ENCODE measurements at places on chromosomes 16 and 17.

- no peak for DNase-seq
Measured at GRCh38 chr17:2580661-2581060, 12.8 kb upstream of the PAFAH1B1 start.

- no peak for DNase-seq
Measured at GRCh38 chr16:89370081-89370511, 120.3 kb downstream of the ANKRD11 start.

DNA sequence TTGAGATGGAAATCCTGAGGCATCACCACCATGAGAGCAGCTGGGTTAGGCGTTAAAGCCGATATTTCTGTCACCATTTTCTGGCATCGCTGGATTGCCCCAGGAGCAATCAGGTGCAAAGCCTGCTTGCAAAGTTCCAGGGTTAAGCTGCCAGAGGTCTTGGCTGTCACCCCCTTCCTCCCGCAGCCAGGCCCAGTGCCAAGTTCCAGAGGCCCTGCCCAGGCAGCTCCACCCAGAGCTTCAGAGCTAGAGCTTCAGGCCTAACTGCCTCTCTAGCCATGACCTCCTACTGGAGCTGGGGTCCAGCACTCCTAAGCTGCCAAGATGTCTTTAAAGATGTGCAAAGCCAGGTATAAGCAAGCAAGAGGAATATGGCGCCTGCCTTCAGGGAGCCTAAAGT, 8.8 kb upstream of the TMEM238L start:
- DNase-seq: no peak

DNA sequence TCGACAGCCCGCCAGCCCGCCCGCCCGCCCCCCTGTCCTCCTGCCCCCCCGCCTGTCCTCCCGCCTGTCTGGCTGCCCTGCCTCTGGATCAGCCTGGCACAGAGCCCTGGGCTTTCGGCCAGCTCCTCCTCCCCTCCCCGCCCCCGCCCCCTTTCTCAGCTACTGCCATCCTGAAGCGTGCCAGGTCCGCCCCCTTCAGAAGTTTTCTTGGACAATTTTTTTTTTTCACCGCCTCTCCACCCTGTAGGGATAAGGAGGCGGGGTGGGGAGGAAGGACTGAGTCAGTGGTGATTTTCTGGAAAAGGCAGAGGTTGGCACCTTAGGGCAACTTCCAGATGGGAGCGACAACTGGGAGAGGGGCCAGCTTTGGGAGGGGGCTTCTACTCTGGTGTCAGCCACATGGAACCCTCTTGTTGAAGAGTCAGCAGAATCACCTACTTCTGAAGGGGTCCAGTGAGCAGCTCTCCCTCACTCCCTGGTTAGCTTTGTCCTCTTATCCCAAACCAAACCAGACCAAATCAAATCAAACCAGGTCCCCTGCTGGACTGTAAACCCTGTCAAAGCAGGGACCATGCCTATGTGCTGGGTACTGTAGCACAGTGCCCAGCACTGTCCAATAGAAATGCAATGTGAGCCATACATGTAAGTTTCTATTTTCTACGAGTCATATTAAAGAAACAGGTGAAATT, 19.7 kb downstream of the IGF2BP1 start:
- DNase-seq: no peak

DNA sequence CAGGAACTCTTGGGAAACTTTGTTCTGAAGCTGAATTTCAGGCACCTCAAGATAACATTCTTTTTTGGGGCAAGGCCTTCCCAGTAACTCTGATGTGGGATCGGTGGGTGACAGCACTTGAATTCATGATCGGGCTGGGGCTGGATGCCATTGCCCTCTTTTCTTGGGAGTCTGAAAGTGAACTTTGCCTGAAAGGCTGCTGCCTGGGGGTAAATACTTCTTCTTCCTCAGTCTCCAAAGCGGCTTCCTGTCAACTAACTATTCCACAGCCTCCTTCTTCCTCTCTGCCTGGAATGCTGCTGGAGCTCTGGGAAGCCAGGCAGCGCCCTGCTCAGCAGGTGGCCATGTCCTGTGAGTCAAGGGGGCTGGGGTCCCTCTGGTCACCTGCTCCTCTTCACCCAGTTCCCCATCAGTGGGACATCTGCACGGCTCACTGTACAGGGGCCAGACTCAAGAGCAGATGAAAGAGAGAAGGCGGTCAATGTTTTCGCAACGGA, 79.5 kb downstream of the WIPI1 start:
- no peak for DNase-seq

DNA sequence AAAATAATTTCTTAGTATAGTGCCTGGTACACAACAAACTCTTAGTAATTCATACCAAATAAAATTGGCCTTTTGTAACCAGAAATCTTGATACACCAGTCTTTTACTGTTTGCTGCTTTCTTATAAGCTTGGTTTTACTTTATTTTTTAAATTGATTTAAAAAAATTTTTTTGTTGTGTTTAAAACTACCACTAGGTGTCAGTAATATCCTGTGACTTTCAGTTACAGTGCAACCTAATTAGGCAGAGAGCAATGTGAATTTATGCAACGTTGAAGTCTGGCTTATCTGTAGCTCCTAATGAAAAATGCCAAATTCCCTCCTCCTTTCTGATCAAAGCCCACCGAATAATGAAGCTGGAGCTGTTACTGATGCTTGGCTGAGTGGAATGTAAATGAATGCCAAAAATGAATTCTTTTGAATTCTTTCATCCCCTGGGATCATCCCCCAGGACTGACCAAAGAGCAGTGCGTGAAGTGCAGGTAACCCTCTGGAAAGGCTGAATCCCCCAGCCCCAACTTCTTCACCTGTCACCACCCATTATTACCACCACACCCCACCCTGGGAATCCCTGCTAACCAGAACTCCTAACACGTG, 3.8 kb downstream of the ERCC4 start:
- no peak for DNase-seq

- DNase-seq: no peak
Measured at GRCh38 chr16:12539185-12539929, 264.3 kb downstream of the CPPED1 start.

DNA sequence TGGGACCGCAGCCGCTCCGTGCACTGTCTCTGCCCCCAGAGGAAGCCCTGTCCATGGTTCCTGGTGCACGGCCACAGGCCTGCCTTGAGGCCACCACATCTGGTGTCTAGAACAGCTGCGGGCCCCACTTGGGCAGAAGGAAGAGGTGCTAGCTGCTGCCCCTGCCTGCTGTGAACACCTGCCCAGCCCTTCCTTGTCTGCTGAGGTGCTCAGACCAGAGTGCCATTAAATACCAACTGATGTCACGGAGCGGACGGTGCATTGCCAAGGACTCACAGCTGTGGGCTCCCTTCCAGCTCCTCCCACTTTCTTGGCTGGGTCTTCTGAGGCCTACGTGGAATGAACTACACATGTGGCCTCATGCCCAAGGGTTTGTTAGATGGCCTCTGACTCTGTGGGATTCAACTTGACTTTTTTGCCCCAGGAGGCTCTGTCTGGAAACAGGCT, 146.1 kb downstream of the RAB11FIP4 start:
- no peak for DNase-seq

- DNase-seq: no peak
Measured at GRCh38 chr16:74500907-74501306, 79.6 kb upstream of the CLEC18B start.

GRCh38 chr16:30619638-30620037, 9.4 kb upstream of the ZNF689 start:
- DNase-seq: no peak

GRCh38 chr17:50168319-50168718, 2.5 kb downstream of the SGCA start:
- no peak for DNase-seq

- DNase-seq: no peak
Measured at GRCh38 chr16:80122115-80122514, 418.7 kb upstream of the DYNLRB2 start.

DNA sequence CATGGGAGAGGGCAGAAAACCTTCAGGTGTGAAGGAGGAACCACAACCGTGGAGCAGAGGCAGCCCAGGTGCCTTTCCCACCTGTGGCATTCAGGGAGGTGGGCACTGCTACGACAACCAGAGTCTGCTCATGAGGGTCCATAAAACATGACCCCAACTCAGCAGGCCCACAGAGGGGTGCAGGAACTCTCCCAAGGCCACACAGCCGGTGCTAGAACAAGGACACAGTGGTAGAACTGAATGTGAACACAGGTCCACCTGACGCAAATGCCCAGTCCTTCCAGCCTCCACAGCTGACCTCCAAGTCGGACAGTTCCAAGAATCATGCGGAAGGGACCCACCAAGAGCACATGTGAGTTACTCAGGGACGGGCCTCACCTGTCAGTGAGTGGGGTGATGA, 76.4 kb downstream of the DNAH17 start:
- DNase-seq: no peak

- DNase-seq: peak; percentile 87
Measured at GRCh38 chr17:74210191-74211140, 2.9 kb upstream of the TTYH2 start.

- DNase-seq: no peak
Measured at GRCh38 chr17:11391134-11391533, 150.1 kb downstream of the SHISA6 start.

GRCh38 chr16:57534337-57534880, 2.0 kb downstream of the CCDC102A start:
- no peak for DNase-seq

GRCh38 chr16:29761882-29762281, 16.1 kb upstream of the C16orf54 start:
- no peak for DNase-seq

DNA sequence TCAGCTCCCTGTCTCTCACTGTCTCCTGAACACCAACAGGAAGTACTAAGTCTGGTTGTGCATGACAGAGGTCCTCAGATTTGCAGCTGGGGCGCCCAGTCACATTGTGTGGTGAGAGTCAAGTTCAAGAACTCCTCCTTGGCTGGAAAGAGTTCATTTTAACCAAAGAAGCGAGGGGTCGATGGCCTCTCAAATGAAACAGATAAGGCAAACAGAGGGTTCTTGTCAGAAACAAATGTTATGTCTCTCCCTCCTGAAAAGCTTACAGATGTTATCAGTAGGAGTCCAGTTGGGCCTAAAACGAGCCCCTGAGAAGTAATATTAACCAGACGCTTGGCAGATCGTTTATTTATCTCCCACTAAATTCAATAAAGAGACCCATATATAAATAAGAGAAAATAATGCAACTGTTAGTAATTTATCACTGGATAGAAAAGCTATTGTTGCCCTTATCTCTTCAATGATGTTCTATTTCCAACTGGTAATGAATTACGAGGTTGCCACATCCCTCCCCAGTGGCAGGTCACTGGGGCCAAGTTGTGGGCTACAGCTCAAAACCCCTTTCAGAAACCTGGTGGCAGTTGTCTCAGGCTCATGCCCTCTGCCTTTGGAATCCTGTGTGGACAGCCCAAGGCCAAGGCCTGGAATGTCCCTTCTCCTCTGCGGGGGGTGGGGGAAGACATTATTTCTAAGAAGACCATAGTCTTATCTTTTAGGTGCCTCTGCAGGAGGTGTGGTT, 307.5 kb upstream of the DYNLRB2 start:
- DNase-seq: no peak

- no peak for DNase-seq
Measured at GRCh38 chr17:7038025-7038862, 2.4 kb downstream of the SLC16A13 start.

- DNase-seq: no peak
Measured at GRCh38 chr17:35773679-35774425, 13.2 kb downstream of the C17orf50 start.

- no peak for DNase-seq
Measured at GRCh38 chr16:20879175-20880040, 20.8 kb downstream of the DCUN1D3 start.

DNA sequence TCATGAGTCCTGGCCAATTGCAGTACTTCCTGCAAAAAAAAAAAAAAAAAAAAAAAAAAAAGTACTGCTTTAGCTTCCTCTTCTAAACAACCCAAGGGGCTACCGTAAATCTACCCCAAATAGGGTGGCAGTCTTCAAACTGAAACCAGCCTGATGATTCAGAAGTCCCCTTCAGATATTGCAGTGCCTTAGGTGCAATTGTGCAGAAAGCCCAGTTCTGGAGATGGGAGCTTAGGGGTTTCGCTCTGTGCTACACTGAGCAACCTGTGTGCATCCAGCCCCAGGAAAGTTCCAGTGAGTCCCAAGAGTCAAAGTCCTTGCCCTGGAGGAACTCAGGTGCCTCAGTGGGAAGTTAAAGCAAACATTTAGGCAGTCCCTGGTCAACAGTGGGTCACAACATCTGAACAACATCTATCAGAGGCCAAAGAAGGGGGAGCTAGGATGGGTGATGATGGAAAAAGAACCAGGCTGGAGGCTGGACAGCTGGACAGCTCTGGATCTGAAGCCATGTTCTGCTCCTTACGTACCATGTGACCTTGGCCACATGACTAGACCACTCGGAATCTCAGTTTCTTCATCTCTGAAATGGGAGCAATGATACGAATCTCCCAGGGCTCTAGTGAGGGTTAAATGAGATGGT, 6.7 kb upstream of the CIITA start:
- no peak for DNase-seq

- DNase-seq: peak; percentile 80
Measured at GRCh38 chr16:57592591-57593003, 35.8 kb upstream of the ADGRG1 start.

- no peak for DNase-seq
Measured at GRCh38 chr16:22692916-22693637, 120.9 kb upstream of the HS3ST2 start.

DNA sequence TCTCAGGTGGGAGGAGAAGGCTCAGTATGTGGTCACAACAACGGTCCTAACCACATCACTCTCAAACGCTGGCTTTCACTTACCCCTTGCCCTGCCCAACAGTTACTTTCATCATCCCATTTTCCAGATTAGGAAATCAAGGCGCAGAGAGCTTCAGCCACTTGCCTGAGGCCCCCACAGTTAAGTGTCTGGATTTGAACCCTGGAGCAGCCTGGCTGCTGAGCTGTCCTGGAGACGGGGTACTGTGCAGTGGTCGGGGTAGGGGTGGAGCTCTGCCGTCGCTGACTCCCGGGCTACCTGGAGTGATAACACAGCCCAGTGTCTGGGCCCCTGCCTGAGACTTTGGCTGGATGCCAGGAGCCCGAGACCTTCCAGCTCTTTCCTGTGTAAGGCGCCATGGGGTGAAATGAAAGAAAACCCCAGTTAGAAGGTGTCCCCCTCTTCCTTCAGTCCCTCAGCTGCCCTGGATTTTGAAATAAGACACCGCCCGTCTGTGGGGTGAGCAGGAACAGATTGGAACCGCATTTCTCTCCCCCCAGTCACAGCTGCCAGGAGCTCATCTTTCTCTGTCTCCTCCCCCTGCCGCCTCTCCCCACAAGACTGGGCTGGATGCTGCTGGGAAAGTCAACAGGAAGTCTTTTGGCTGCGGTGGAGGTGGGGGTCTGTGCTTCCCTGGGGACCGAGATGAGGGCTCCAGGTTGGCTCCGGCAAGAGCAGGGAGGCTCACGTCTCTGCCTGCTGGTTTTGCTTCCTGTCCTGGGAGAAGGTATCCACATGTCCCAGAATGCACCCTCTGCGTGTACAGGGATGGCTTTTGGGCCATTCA, 280.2 kb downstream of the SEC14L1 start:
- DNase-seq: peak; percentile 64

- DNase-seq: peak; percentile 67
Measured at GRCh38 chr17:7988750-7989178, 13.7 kb upstream of the GUCY2D start.

DNA sequence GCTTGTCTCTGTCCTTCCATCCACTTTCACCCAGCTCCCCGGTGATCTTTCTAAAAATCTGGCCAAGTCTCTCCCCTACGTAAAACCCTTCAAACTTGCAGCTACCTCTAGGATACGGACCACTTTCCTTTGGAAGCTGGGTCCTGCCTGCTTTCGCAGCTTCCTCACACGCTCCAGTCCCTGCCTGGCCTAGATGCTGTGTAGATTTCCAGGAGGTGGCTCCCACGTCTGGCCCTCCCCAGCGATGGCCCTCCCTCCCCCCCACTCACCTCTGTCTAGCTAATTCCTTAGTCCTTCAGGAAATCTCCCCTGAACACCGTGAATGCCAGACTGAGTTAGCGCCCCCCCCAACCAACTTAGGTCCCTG, 579 bp upstream of the LRRC59 start:
- no peak for DNase-seq

- DNase-seq: no peak
Measured at GRCh38 chr16:47939680-47940079, 216.1 kb downstream of the ABCC12 start.
